ENCODE measurements at places on chromosomes 4 and X.

- DNase-seq: no peak
Observed at GRCh38 chrX:121146059-121146628, 98.7 kb downstream of the GLUD2 start.

GRCh38 chr4:151573945-151574344, 165.0 kb downstream of the FHIP1A start:
- DNase-seq: no peak

DNA sequence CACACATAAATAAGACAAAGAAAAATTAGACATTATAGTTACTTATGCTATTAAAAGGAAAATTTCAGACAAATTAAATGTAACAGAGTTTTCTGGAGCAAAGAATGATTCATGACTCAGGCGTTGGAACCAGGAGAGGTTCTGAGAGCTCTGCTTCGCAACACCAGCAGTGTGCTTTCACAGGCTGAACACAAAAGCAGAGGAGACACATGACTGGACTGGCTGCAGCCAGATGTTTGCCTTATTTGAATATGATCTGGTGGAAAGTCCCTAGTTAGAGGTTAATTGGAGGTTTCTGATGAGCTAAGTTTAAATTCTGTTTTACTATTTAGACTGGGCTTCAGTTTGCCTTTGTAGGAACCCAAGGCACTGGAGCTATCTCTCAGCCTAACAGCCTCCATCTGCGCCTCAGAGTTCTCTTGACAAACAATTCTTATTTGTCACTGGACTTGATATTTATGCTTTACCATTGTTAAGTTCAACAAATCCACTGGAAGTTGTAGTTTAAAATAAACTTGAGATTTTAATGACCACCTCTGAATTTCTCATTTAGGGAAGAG, 16.2 kb downstream of the BOD1L1 start:
- DNase-seq: no peak

DNA sequence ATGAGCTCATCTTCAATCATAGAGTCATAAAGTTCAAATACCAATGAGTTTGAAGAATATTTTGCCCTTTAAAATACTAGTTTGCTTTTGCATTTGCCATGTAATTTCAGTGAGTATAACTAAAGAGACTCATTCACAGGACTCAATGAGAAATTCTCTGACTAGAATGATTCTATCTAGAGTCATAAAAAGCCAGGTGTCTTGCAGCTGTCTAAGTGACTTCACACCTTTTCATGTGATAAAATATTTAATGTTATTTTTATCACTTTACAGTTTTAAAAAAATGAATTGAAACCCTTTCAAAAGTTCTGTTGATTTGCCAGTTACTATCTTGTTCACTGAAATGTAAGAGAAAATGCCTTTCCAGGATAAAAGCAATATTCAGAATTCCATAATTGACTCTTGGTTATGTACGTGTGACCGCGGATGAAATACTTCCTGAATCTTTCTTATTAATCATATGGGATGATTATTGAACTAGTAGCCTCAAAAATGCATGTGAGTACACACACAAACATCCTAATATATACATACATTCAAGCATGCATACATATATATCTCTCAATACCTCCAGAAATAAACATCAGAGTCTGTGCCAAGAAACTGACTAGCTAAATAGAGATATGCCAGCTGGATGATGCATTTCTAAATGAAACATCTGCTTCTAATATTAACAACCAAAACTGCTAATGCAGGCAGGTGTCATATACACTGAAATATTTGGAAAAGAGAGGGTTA, 87.0 kb downstream of the GABRB1 start:
- DNase-seq: no peak

- DNase-seq: no peak
Observed at GRCh38 chr4:4269331-4269731, 20.6 kb downstream of the LYAR start.

GRCh38 chr4:34534916-34535315, 1709.4 kb downstream of the ARAP2 start:
- no peak for DNase-seq

DNA sequence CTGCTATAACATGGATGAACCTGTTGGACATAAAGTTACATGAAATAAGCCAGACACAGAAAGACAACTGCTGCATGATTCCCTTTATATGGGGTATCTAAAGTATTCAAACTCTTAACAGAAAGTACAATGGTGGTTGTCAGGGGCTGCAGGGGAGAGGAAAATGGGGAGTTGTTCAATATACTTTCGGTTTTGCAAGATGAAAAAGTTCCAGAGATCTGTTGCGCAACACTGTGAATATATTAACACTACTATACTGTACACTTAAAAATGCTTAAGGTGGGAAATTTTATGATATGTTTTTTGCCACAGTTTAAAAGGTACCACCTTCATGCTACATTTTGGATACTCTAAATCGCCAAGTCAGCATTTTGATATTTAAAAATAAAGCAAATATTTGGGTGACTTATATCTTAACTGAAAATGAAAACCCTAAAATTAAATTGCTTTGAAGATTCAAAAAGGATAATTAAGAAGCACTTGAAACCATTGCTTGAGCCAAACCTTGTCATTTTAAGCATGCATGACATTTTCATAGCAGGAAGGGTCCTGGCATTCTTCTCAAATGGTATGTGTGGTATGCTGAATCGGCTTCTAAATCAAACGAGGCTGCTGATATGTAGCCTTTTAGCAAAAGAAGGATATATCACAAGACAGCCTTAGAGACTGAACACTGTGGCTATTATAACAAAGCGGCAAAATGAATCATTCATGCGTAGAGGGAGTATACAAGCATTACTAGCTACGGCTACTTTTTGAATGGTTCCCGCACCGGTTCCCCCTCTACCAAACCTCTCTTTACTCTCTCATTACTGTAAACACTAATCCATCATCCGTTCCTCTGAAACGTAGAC, 607.1 kb upstream of the DIPK2B start:
- no peak for DNase-seq

GRCh38 chrX:107675823-107676555, 47.7 kb downstream of the PRPS1 start:
- no peak for DNase-seq

- no peak for DNase-seq
Observed at GRCh38 chrX:68705986-68706385, 58.5 kb downstream of the STARD8 start.

- DNase-seq: no peak
Observed at GRCh38 chr4:79030973-79031372, 91.7 kb upstream of the PAQR3 start.

- DNase-seq: no peak
Observed at GRCh38 chr4:54517781-54518444, 139.8 kb upstream of the KIT start.

DNA sequence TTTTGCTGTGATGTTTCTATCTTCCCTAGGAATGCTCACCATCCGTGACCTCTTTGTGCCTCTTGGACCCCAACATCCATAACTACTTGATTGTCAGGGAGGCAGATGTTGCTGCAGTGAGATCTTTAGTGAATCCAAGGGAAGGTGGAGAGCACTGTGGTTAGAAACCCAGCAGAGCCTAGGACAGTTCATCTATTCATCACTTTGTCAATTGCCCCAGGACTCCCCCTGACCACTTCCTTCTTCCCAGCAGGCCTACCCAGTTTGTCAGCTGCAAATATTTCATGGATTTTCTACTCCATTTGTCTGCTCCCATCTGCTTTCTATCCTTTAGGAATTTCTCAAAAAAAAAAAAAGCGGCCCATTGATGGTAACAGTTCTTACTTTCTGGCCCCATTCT, 942.8 kb downstream of the PCDH7 start:
- DNase-seq: no peak

- DNase-seq: no peak
Observed at GRCh38 chrX:40037367-40037766, 60.4 kb downstream of the BCOR start.

- DNase-seq: no peak
Observed at GRCh38 chr4:20616313-20616712, 83.9 kb upstream of the PACRGL start.

DNA sequence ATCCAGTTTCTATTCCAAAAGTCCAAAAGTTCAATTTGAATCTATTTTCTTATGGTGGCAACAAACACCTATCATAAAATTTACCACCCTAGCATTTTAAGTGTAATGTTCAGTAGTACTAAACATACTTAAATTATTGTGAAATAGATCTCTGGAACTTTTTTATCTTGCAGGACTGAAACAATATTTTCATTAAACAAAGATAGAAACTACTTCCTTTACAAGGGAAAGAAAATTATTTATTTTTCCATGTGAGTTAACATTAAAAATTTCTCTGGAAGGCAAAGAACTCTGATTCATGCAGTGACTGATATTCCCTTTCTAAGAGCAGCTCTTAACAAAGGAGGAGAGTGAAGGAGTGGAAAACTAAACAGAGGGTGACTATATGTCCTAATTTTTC, 40.2 kb downstream of the ADH7 start:
- DNase-seq: no peak

DNA sequence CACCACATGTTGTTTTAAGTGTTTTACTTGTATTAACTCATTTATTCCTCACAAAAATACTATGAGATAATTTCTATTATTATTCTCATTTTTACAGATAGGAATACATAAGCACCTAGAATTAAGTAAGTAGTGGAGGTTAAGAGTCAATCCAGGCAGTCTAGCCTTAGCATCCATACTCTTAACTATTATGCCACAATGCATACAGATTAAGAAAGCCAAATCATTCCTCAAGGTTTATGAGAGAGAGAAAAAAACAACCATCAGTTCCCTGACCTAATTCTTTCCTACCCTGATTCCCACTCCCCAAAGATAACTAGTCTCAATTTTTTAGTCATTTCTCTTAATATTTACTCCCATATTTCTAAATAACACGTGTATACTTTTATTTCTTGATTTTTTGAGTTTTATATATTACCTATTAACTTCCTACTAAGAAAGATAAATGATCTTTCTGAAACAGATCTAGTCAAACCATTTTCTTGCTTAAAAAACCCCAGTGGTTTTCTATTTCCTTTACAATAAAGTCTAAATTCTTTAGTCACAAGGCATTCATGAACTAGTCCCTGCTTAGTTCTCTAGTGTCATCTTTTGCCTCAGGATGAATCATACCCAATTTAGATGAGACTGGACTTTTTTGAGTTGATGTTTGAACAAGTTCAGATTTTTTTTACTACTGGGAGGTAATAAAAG, 16.0 kb downstream of the UBA6 start:
- DNase-seq: no peak

GRCh38 chr4:130747842-130748241, 1651.9 kb downstream of the C4orf33 start:
- no peak for DNase-seq

- no peak for DNase-seq
Observed at GRCh38 chr4:183300655-183301054, 19.4 kb downstream of the CLDN22 start.

DNA sequence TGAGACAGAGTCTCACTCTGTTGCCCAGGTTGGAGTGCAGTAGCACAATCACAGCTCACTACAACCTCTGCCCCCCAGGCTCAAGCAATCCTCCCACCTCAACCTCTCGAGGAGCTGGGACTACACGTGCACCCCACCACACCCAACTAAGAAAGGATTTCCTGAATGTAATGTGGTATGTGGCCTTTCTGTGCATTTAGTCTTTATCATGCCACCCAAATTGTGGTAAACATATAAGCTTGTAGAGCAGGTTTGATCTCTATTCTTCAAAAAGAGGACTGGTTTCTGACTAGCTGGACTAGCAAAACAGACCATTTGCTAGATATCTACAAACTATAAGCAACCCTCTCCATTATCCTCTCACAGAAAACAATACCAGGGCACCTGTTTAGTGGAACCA, 33.6 kb downstream of the ELOVL6 start:
- no peak for DNase-seq

- no peak for DNase-seq
Observed at GRCh38 chr4:58368221-58368620, 1258.0 kb upstream of the IGFBP7 start.

GRCh38 chr4:126209147-126209546, 894.4 kb downstream of the FAT4 start:
- DNase-seq: no peak

GRCh38 chr4:105714071-105714521, 5.5 kb downstream of the GSTCD start:
- no peak for DNase-seq

DNA sequence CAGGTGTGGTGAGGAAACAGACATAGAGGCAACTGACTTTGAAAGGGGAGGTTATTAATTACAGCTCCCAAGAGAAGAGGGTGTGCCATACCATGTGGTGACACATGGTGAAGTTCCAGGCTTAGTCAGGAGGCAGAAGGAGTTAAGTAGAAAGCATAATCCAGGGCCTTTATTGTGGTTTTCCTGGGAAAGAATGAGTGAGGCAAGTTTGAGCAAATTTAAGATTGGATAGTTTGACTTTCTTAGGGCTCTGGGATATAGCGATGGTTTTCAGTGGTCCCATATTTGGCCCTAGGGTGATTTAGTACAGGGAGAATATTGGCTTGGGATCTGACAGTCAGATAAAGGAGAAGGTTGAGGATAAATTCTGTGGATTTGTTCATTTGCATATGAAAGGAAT, 495.9 kb upstream of the FSTL5 start:
- no peak for DNase-seq

- no peak for DNase-seq
Observed at GRCh38 chr4:123462007-123462406, 65.4 kb downstream of the SPRY1 start.

- no peak for DNase-seq
Observed at GRCh38 chr4:8506373-8507195, 66.0 kb downstream of the TRMT44 start.

GRCh38 chrX:7085879-7086278, 61.6 kb upstream of the STS start:
- no peak for DNase-seq

DNA sequence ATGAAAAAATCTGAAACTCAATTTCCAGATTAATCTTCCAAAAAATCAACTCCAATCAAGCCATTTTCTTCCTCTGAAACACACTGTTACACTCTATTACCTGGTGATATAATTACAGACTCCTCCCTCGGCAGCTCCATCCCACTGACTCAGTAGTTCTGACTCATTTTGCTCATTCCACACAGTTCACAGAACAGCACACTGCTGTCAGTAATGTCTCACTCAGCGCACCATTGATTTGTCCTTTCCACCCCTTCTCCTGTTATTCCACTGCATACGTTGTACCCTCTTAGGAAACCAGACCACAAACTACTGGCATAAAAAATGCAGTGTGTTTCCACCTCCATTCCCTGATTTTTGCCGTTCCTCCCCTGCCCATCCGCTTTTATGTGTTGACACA, 212.7 kb downstream of the SLIT2 start:
- no peak for DNase-seq

DNA sequence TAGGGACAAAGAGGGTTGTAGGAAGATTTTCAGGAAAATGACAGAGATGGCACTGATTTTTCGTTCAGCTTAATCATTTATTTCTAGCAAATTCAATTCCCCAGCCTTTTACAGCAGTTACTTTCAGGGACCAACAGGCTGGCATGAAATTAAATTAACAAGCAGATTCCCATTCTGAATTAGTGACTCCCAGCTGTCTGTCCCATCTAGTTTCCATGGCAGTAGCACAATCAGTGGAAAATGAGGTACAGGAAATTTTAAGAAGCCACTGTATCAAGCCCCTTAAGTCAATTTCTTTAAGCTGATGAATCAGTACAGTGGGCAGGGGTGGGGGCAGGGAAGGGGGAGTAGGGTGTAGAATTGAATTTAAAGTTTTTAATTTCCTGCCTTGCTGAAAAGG, 121.1 kb upstream of the TEX13C start:
- DNase-seq: no peak
